ENCODE measurements at places on chromosomes 6 and 20. TPM values are rescaled to one million over a fixed set of nuclear protein-coding genes. Genes with fewer than 3 reads are reported as not detected.
A peak's percentile ranks its signal among the peaks of the same experiment; 100 is the strongest.

- DNase-seq = no peak
Measured at GRCh38 chr6:144580039-144580438, 294.9 kb downstream of the UTRN start.

GRCh38 chr6:2162079-2162445, 83.3 kb downstream of the GMDS start:
- DNase-seq = no peak

- DNase-seq = no peak
Measured at GRCh38 chr20:58677079-58677604, 15.5 kb upstream of the NPEPL1 start.

GRCh38 chr6:36985417-36985807, 584 bp downstream of the MTCH1 start:
- no peak for DNase-seq

- no peak for DNase-seq
Measured at GRCh38 chr6:113732384-113732966, 124.7 kb upstream of the MARCKS start.

GRCh38 chr20:6783752-6784151, 16.3 kb downstream of the BMP2 start:
- DNase-seq = no peak

- no peak for DNase-seq
Measured at GRCh38 chr6:97009781-97010492, 85.4 kb downstream of the KLHL32 start.

- DNase-seq = peak; percentile 42
Measured at GRCh38 chr6:144659202-144660182, 374.4 kb downstream of the UTRN start.

DNA sequence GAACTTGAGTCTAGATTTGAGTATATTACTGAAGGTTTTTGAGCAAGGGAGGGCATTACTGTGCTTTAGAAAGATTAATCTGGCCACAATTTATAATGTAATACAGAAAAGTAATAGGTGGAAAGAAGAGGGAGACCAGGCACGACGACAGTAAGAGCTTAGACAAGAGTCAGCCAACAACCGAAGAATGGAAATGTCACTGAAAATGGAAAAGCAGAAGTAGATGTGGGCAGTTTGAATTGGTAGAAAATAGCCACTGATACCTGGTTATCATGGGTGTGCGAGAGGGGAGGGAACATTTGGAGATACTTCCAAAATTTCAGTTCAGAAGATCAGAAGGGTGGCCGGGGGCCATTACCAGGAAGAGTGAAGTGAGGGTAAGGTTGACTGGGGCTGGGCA, 339.1 kb downstream of the UTRN start:
- no peak for DNase-seq

DNA sequence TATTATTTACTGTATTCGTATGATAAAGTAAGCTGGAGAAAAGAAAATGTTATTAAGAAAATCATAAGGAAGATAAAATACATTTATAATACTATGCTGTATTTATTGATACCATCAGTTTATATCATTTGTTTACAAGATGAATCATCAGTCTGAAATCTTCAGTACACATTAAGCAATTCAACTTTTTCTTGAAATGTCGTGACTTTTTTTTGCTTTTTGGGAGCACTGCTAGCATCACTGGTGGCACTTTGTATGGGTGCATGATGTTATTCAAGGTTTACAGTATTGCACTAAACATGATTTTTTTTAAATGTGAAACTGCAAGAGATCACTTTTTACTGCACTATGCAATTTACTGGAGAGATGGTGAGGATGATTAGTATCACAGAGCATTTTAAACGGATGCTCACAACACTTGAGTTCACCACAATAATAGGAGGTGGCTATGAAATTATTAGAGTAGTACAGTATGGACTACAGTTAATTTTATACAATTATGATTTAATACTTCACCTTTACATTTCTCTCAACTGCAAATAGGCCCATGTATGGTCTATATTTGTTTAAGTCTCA, 85.9 kb downstream of the SNAP25 start:
- no peak for DNase-seq

- no peak for DNase-seq
Measured at GRCh38 chr6:13807696-13808095, 6.7 kb downstream of the MCUR1 start.

DNA sequence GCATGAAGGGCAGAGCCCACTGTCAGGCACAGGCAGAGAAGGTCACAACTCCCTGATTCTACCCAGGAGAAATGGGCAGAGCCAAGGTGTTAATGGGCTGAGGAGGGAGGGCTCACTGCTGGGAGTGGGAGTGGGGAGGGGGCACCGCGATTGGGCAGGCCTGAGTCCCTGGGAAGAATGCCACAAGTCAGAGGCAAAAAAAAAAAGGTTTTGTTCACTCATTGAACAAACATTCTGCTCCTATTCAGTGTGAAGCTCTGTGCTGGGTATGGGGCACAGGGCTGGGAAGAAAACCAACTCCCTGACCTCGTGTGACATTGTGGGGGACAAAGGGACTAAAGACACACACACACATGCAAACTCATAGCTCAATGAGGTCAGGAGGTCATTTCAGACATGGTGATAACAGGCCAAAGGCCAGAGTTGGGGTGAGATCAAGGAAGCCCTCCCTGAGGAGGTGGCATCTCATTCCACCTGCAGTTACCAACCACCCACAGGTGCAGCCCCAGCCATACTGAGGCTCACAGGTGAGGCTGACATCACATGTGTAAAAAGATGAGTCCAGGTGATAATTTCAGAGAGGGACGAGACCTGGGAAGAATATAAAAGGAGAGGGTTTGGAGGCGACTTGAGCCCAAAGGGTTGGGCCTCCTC, 3.2 kb upstream of the PMEPA1 start:
- no peak for DNase-seq

DNA sequence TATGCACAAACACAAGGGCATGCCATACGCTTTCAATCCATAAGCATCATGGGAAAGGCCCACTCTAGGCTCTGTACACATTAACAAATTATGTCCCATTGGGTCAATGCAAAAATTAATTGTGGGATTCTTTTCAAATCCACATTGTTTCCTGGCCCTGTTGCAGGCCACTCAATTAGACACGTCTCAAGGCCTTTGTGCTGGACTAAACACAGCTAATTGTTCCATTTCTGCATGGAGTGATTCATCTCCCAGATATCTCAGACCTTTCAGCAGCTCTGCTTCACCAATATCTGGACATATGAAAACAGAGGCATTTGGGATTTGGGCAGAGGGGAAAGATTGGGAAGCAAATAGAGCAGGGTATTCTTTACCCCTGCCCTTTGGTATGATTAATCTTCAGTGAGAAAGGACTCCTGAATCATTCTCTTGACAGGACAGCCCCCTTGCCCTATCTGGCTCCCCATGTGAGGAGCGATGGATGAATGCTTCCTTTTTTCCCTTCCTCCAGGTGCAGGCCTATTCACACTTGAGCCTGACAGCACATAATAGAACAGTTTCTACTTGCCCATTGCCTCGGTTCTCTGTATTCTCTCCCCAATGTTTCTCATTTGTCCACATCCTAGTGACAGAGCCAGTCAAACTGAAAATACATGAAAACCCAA, 547.6 kb downstream of the HAO1 start:
- no peak for DNase-seq

- peak; percentile 26 for DNase-seq
Measured at GRCh38 chr6:79538106-79538971, 1.1 kb upstream of the LCA5 start.

DNA sequence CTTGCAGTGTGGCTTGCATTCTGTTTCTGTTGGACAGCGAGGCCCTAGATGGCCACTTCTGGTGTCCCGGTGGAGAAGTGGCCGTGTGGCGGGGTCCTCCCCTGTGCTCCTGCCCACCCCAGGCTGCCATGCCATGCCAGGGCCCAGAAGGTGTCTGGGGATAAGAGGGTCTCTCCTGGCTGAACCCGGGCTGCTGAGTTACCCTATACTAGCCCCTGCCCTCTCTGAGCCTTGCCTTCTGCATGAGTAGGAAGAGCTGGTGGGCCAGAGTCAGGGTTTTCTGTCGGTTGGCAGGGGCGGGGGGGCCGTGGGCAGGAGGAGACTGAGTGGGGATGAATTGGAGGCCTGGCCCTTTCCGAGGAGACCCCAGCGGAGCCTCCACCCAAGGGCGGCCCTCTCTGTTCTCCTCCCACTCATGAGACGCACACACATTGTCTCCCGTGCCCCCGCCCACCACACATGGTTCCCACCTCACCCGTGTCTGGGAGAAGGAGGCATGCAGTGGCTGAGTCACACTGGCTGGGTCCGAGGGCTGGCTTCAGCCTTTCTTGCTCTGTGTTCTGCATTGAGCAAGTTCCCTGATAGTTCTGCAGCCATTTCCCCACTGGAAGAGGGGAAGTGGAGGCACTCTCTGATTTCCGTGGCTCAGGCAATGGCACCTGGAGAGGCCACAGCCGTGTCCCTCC, 24.6 kb downstream of the VSTM2L start:
- DNase-seq = no peak

DNA sequence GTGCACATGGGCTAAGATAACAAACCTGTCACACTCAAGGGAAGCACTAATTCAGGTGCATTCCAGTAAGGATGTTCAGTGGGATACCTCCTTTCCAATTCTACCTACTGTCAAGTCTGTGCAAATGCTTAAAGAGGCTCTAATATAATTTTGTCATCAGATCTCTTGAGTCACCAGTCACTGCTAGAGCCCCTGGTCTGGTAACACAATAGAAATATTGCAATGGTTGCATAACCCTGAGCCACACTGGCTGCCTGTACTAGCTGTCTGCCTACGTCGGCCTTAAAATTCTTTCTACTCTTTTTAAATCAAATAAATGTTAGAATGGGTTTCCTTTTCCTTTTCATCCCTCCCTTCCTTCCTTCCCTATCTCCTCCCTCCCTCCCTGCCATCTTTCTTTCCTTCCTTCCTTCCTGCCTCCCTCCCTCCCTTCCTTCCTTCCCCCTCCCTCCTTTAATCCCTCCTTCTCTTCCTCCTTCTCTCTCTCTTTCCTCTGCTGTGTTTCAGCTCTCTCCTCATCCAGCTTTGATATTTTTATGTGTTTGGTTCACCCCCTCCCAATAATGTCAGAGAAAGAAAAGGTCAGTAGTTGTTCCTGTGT, 28.1 kb upstream of the OLIG3 start:
- DNase-seq = no peak

DNA sequence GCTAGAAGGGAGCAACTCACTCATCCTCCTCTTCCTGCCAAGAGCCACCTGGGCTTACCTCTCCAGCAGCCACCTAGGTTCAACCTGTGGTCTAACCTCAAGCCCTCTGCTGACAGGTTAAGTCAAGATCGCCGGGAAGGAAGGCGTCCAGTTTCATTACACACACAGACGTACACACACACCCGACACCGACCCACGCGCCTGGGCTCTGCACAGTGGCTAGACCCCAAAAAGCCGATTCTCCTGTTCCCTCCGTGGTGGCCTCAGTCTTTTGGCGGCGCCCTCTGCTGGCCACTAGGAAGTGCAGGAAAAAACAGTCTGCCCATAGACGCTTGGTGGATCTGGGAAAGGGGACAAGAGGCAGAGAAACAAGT, 52.8 kb downstream of the MRPL14 start:
- no peak for DNase-seq

- DNase-seq = no peak
Measured at GRCh38 chr6:103011605-103012004, 1618.1 kb downstream of the GRIK2 start.

- DNase-seq = no peak
Measured at GRCh38 chr6:121443971-121444541, 8.6 kb downstream of the GJA1 start.

Gene HLA-DQB2
- total RNA-seq = not detected

Gene EGFL8
- total RNA-seq = 3.1 TPM

Gene LTA
- not detected for total RNA-seq

Gene ARFGEF3
- 9.5 TPM for total RNA-seq

Gene RSPO3
- total RNA-seq = 0.35 TPM

Gene PDE10A
- 6.9 TPM for total RNA-seq

Gene MEP1A
- not detected for total RNA-seq

Gene TCEA2
- total RNA-seq = 14.6 TPM

Gene CDH4
- total RNA-seq = 21.0 TPM

Gene OLIG3
- total RNA-seq = not detected
